Cerebellar nuclear complex (tissue), 1 donor: ENCODE measurements at places on chromosomes 6 and 20.

DNA sequence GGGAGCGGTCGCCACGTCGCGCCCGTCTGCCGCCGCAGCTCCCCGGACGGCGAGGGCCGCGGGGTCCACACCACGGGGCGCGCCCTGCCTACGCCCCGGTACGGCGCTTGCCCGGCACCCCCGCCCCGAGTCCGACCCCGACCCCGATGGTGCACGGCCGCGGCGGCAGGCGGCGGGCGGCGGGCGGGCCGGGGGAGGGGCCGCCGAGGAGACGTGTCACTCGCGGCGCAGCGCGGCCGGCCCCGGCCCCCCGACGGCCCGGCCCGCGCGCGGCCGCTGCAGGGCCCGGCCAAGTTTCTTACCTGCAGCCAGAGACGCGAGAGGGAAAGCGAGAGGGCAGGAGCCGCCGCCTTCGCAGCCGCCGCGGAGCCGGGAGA lies 328 bp downstream of the RRBP1 start:
- no peak for DNase-seq

GRCh38 chr6:127031511-127031910 lies 87.0 kb upstream of the RSPO3 start:
- no peak for DNase-seq

GRCh38 chr6:160055378-160055777 lies 66.2 kb upstream of the SLC22A1 start:
- no peak for DNase-seq

DNA sequence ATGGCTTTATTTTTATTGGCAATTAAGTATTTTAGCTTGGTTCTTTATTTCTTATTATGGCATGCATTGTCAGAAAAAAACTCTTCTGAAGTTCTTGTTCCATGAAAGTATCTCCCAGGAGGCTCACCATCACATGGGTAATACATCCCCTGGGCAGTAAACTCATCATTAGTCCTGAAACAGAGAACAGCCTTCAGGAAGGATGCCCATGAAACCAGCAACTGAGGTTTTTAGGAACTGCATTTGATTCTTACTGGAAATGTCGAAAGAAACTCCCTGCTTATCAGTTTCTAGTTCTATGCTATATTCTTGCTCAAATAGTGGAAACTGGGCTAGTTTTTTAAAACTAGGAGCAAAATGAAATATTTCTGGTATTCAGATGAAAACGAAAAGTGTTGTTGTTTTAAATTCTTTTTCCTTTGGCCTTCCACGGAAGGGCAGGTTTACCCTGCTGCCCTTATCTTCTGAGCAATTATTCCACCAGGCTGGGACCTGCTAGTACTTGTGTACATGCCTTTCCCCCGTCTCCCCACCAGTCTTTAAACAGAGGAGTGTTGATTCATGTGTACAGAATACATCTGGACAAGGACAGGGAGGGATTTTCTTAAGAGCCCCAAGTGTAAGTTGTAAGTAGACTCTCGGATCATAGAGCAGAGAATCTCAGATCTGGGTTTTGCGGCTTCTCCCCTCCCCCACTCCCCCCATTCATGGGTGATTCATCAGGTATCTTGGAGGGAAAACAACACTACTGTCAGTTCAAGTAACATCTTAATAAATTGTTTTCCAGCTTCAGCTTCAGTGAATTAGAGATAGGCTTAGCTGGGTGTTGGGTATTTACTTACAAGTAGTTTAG lies 81.5 kb downstream of the RTN4IP1 start:
- DNase-seq, result no peak

DNA sequence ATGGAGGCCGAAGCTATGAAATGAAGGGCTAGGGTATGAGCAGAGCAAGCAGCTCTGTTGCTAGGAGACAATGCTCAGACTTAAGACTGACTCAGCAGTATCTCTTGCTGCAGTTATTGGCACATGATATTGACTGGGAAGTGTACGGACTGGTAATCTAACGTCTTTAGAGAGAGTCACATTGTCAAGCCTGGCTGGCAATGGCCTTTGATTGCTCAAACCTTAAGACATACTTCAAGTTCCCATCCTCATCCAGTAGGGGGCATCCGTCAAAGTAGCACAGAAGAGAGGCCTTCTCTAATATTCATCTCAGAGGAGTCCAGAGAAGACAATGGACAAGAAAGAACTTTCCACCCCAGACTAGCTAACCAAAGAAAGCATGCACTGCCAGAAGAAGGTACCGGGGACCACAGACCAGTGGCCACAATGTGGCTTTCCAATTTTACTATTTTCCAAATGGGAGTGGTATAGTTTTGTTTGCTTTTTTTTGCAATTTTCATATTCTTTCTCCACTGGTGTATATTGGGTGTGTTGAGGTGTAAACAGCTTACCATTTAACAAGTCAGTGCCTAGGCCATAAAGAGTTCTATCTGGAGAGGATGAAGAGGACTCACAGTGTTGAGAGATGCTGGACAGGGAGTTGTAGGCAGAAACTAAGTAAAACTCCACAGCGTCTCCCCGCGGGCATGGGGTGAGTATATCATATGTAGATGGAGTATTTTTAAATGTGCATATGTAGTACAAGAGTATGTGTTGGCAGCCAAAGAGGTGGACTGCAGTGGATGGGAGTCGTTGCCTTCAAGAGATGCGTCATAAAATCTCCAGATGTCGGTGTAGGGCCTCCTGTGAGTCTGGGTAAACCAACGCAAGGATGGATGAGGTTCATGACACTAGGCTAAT lies 36.7 kb downstream of the LRFN2 start:
- DNase-seq, result no peak

DNA sequence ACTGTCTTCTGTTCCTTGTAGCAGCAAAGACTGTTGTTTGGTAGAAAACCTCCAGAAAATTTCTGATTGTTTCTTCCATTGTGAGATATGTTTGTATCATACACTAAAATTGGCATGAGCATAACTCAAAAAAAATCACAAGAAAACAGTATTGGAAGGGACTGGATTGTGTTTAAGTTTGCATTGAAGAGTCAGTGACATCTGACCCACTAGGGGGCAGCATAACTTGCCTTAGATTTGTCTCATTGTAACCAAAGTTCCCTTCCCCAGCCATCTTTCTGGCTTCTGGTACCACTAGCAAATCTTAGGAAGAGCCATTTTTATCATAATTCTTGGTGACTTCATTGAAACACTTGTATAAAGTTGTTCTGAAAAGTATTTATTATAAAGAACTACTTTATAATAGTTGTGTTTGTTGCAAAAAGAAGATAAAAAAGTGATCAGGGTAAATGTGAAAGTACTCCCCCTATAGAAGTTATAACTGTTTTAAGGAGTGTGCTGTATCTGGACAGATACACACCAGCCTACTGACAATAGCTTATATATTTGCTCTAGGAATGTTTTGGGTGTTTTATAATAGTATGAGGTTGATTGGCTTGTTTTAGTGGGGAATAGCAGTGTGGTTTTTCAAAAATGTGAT lies 7.7 kb downstream of the CSTF1 start:
- no peak for DNase-seq

DNA sequence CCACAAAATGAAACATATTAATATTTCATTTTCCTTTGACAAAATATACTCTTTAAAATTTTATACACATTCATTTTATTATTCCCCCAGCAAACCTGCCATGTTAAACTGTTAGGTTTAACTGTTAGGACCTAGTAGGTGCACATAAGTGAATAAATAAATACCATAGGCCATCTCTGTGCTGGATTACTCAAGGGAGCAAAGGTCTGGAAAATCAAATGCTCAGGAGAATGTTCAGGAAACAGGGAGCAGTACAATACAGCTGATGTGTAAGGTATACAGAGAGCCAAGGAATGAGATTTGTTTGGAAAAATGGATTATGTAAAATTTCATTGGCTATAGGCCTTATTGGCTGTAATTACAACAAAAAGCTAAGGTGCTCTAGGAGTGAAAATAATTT lies 339.3 kb downstream of the BCKDHB start:
- no peak for DNase-seq
